ENCODE measurements at places on chromosomes 7 and 10. TPM values are rescaled to one million over a fixed set of nuclear protein-coding genes. Genes with fewer than 3 reads are reported as not detected.
A peak's percentile ranks its signal among the peaks of the same experiment; 100 is the strongest.

DNA sequence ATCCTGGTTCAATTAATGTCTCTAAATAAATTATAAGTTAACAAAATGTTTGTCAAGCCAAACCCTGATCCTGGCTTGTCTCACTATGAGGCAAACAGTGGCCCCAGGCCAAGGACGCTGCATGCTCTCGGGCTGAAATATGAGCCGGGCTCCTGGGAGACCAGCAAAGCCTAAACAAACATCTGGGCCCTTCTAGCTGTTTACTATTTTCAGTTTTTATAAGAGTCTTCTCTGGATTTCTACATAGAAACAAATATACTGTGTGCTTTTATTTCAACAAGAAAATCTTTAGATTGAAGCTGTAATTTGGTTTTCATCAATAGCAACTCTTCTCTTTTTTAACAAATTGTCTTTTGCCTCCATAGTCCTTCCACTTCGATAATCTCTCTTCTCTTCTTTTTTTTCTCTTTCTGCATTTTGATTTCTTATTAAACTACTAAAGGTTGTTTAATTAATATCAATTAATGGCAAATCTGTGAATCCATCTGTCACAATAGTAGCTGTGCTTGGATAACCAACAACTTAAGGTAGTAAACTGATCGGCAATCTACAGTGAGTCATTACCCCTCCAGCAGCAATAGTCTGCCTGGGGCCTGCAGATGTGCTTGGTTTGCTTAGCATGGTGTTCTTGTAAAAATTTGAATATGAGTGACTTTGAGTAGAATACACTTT, 83.3 kb upstream of the DNAJC1 start:
- peak; percentile 81 for DNase-seq
- no peaks in the 10 kb centered on the region for H3K36me3 ChIP-seq
- H3K27ac ChIP-seq, result peak overlapping the region; percentile 73
- H3K4me1 ChIP-seq, result peaks cover 6% of the 10 kb centered on the region

- H3K36me3 ChIP-seq, result no peaks in the 10 kb centered on the region
- no peak overlapping the region for H3K4me3 ChIP-seq
- H3K4me1 ChIP-seq, result no peaks in the 10 kb centered on the region
- H3K27ac ChIP-seq, result no peak overlapping the region
These were observed 6.5 kb downstream of the CHAT start for GRCh38 chr10:49620286-49620810.

GRCh38 chr7:143410521-143411004, 1.9 kb upstream of the EPHA1 start:
- no peak overlapping the region for H3K27ac ChIP-seq
- H3K4me3 ChIP-seq, result no peak overlapping the region
- peaks cover 12% of the 10 kb centered on the region for H3K4me1 ChIP-seq

- peak overlapping the region; percentile 46 for H3K4me3 ChIP-seq
- DNase-seq, result no peak
- H3K27me3 ChIP-seq, result no peaks in the 10 kb centered on the region
These were observed 37.1 kb downstream of the SVOPL start for GRCh38 chr7:138663725-138664710.

DNA sequence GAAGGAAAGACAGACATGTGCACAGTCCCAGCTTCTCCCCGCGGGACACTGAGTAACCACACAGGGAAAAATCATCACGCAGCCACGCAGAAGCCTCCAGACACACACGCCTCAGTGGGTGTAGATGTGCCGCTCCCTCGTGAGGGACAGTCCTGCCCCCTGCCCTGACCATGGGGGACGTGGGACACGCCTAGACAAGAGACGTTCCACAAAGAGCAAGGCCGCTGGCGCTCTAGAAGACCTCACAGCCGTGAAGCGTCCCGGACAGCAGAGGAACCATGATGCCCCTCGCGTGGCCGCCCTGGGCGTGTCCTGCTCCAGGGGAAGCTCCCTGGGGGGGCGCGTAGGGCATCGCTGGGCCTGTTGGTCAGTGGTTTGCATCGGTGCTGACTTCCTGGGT, 210.8 kb downstream of the DNAJB6 start:
- H3K36me3 ChIP-seq, result peaks cover 12% of the 10 kb centered on the region
- H3K4me3 ChIP-seq, result no peak overlapping the region
- no peaks in the 10 kb centered on the region for H3K4me1 ChIP-seq
- no peak overlapping the region for H3K27ac ChIP-seq
- DNase-seq, result no peak
- no peaks in the 10 kb centered on the region for H3K27me3 ChIP-seq

DNA sequence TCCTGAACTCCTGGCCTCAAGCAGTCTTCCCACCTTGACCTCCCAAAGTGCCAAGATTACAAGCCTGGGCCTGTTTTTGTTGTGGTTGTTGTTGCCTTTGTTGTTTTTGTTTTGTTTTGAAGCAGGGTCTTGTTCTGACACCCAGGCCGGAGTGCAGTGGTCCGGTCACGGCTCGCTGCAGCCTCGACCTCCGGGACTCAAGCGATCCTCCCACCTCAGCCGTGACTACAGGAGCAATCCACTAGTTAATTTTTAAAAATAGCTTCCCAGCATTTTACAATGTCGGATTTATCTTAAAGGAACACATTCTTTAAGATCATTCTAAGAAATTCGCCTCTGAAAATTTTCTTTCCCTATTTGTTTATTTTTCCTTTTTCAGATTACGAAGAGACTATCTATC, 27.7 kb upstream of the AP5Z1 start:
- H3K27ac ChIP-seq, result peak overlapping the region; percentile 95
- no peak overlapping the region for H3K4me3 ChIP-seq
- no peak for DNase-seq
- no peaks in the 10 kb centered on the region for H3K27me3 ChIP-seq

GRCh38 chr7:117043108-117043825, 90.0 kb downstream of the ST7 start:
- H3K27me3 ChIP-seq, result no peaks in the 10 kb centered on the region
- no peak overlapping the region for H3K4me3 ChIP-seq
- H3K36me3 ChIP-seq, result no peaks in the 10 kb centered on the region
- no peak for DNase-seq
- no peaks in the 10 kb centered on the region for H3K4me1 ChIP-seq
- H3K27ac ChIP-seq, result no peak overlapping the region

DNA sequence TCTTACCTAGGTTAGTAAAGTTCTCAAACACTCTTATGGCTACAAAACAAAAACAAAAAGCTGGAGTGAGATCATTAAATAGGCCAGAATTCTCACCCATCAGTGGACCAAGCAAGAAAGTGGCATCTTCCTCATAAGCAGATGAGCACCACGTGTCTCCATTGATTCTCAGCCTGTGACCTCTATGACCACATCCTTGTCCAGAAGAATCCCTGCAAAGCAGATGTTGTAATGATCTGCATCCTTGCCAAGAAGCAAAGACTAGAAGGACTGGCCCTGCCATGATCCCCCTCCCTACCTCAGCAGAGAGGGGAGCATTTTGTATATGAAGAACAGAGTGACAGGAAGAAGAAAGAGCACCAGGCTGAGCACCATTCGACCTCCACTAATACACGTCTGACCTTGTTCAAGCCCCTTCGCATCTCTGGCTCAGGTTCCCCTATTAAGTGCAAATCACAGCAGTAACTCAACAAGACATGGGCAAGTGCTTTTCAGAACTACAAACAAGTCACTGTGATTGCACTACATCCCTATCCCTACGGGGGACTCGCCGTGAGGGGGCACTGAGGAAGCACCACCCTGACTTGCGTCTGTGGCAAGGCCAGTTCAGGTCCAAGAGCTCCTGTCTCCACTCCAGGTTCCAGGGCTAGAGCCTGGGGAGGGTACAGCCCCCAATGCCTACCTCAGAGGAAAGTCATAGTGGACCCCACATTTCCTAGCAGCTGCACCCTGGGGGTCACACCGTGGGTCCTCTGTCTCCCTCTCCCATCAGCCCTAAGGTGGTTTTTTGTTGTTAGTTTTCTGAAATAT, 22.2 kb upstream of the RASSF4 start:
- no peak overlapping the region for H3K27ac ChIP-seq
- no peaks in the 10 kb centered on the region for H3K27me3 ChIP-seq
- no peak for DNase-seq
- H3K4me1 ChIP-seq, result peaks cover 40% of the 10 kb centered on the region
- no peak overlapping the region for H3K4me3 ChIP-seq

DNA sequence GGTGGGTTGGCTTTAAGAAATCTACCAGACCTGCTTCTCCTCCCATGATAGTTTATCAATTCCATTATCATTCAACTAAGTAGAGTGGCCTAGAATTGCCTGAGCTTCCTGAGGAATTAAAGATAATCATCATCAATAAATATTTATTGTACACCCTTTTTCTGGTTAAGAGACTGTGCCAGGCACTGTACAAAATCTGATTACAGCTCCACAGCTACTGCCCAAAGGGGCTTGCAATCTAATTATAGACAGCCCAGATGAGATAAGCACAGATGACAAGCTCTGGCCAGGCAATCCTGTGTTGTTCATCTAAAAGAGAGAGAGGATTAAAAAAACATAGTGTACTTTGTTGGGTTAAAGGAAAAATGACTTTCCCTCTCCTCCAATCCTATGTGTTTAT, 586.4 kb downstream of the GATA3 start:
- DNase-seq, result no peak
- no peaks in the 10 kb centered on the region for H3K4me1 ChIP-seq
- H3K36me3 ChIP-seq, result no peaks in the 10 kb centered on the region
- H3K27ac ChIP-seq, result no peak overlapping the region
- H3K4me3 ChIP-seq, result no peak overlapping the region

DNA sequence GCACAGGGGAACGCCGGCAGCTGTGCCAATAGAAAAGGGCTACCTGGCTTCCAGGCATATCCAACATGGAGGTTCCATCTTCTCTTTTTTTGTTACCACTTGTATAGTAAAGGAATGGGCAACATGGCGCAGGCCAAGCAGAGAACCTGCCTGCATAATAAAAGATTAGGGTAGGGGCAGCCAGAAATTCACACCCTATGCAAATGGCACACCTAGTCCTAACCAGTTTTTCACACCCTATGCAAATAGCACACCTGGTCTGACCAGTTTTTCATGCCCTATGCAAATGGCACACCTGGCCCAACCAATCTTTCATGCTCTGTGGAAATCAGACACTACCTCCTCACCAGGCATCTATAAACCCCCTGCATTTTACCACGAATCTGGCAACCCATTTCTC, 369.5 kb downstream of the IPMK start:
- H3K27ac ChIP-seq, result no peak overlapping the region
- H3K4me3 ChIP-seq, result no peak overlapping the region
- H3K27me3 ChIP-seq, result no peaks in the 10 kb centered on the region
- no peaks in the 10 kb centered on the region for H3K36me3 ChIP-seq
- no peaks in the 10 kb centered on the region for H3K4me1 ChIP-seq

DNA sequence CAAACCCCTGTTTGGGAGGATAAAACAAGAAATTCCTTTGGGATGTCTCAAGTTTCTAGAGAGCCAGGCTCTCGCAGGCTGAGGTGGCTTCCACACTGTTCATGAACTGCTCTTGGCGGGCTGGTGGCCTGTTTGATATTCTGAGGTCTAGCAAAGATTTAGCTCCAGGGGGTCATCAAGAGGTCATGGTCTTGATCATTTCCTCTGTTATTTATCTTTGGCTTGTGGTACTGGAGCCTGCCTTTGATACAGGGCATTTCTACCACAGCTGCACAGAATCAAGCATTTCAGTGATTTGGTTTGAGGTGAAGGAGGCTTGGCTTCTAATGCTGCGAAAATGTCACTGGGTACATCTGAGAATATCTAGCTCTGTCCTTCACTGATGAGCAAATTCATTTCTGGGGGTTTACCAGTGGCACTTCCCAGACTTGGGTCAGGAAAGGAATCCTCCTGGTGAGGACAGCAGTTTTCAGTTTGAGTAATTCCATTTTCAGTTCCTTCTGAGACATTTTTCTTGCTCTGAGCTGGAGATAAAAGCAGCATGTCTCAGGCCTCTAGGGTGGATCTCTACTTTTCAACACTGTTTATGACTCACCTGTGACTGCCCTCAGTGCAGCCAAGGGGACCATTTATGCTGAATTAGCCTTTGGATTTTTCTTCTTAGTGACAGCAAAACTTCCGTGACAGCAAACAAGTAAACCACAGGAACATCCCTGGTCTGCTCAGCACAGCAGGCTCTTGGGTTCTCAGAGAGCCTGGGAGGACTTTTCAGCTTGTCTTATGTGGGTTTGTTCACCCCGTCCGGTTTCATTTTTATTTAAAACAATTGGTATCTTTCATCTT, 312.0 kb downstream of the RNLS start:
- no peaks in the 10 kb centered on the region for H3K27me3 ChIP-seq
- no peak overlapping the region for H3K4me3 ChIP-seq
- H3K4me1 ChIP-seq, result peaks cover 6% of the 10 kb centered on the region
- no peaks in the 10 kb centered on the region for H3K36me3 ChIP-seq

GRCh38 chr10:84008878-84009277, 130.4 kb upstream of the GHITM start:
- no peak overlapping the region for H3K27ac ChIP-seq
- no peak overlapping the region for H3K4me3 ChIP-seq
- no peaks in the 10 kb centered on the region for H3K4me1 ChIP-seq
- no peaks in the 10 kb centered on the region for H3K27me3 ChIP-seq
- no peaks in the 10 kb centered on the region for H3K36me3 ChIP-seq

- no peaks in the 10 kb centered on the region for H3K27me3 ChIP-seq
- H3K4me3 ChIP-seq, result no peak overlapping the region
- H3K4me1 ChIP-seq, result no peaks in the 10 kb centered on the region
- DNase-seq, result peak; percentile 34
- H3K27ac ChIP-seq, result no peak overlapping the region
These were observed 213.0 kb upstream of the SMIM30 start for GRCh38 chr7:113331155-113331898.

DNA sequence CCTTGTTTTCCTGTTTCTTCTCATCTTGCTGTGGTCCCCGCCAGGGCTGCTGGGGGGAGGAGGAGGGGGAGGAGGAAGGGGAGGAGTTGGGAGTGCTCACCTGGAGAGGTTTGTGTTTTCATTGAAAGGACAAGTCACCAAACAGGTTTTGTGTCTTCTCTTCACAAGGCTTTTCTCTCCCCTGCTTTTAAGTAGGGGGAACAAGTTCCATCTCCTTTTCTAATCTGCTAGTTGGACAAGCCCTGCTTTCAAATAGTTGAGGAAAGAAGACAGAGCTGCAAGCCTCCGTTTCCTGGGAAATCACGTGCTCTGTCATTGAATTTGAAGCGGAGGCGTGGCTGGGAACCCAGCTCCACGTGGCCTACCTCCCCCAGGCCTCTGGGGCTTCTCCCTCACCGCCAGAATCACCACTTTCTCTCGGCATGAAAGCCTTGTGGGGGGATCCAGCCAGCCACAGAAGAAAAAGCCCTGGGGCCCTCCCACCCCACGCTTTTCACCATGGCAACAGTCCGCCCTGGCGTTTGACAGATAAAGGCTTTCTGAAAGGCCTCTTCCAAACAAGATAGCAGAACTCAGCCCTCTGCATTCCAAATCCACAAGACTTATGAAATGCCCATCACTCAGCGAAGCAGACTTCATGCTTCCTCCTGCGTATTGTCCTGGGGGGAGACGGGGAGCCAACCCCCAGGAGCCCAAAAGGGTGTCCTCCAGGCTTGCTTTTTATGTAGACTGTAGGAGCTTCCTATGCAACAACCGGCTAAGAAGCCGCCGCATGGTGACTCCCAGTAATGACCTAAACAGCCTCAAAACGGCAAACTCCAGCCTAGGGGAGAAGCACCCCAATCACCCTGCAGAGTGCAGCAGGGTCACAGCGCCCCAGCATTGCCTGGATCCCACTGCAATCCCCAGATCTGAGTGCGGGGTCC, 51.7 kb downstream of the PROSER2 start:
- no peak overlapping the region for H3K4me3 ChIP-seq
- H3K4me1 ChIP-seq, result peaks cover 30% of the 10 kb centered on the region
- H3K27me3 ChIP-seq, result no peaks in the 10 kb centered on the region
- H3K27ac ChIP-seq, result peak overlapping the region; percentile 13
- H3K36me3 ChIP-seq, result no peaks in the 10 kb centered on the region

LIPK gene
- total RNA-seq, result not detected

CHRM2 gene
- 51.2 TPM for total RNA-seq

SLC26A5 gene
- not detected for total RNA-seq

H2BK1 gene
- not detected for total RNA-seq

Data from heart left ventricle (tissue), 16 donors.